ENCODE measurements at places on chromosomes 1 and 21.
A peak's percentile ranks its signal among the peaks of the same experiment; 100 is the strongest.

- DNase-seq: peak; percentile 1
Observed at GRCh38 chr1:49229555-49229954, 452.9 kb upstream of the BEND5 start.

GRCh38 chr1:66176832-66177231 lies 357.1 kb upstream of the SGIP1 start:
- DNase-seq: no peak

GRCh38 chr1:51867479-51868232 lies 10.9 kb downstream of the NRDC start:
- no peak for DNase-seq

DNA sequence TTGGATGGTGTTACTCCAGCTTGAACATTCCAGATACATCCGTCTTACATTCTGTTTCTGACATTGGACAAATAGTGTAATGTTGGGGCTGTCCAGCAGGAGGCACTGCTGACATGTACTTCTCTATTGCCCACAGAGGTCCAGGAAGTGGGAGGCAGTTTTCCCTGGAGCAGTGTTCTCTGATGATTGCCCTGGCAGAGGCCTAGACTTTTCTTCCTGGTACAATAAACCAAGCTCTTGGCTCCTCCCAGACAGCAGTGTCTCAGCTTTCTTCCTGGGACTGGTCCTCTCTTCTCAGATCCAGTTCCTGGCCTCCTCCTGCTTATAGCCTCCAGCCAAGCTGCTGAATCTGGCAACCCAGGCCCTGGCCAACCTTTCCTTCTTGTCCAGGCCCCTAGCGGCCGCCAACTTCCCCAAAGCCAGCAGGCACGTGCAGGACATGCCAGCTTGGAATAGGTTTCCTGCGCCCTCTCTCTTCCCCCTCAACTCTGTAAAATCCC lies 14.9 kb upstream of the IFNLR1 start:
- peak; percentile 94 for DNase-seq

Measured in astrocyte of the hippocampus (primary cell).